Stimulated activated CD4-positive, alpha-beta T cell treated with anti-CD3 and anti-CD28 coated beads, Interleukin-15, amount 100 ng/mL, for 24 hours (primary cell): ENCODE measurements at places on chromosomes 5 and 9.

- DNase-seq = no peak
Measured at GRCh38 chr5:179276838-179277395, 68.3 kb downstream of the ADAMTS2 start.

- DNase-seq = no peak
Measured at GRCh38 chr9:134994926-134995791, 77.4 kb upstream of the FCN1 start.

- DNase-seq = no peak
Measured at GRCh38 chr9:92468206-92468605, 14.1 kb downstream of the ASPN start.

DNA sequence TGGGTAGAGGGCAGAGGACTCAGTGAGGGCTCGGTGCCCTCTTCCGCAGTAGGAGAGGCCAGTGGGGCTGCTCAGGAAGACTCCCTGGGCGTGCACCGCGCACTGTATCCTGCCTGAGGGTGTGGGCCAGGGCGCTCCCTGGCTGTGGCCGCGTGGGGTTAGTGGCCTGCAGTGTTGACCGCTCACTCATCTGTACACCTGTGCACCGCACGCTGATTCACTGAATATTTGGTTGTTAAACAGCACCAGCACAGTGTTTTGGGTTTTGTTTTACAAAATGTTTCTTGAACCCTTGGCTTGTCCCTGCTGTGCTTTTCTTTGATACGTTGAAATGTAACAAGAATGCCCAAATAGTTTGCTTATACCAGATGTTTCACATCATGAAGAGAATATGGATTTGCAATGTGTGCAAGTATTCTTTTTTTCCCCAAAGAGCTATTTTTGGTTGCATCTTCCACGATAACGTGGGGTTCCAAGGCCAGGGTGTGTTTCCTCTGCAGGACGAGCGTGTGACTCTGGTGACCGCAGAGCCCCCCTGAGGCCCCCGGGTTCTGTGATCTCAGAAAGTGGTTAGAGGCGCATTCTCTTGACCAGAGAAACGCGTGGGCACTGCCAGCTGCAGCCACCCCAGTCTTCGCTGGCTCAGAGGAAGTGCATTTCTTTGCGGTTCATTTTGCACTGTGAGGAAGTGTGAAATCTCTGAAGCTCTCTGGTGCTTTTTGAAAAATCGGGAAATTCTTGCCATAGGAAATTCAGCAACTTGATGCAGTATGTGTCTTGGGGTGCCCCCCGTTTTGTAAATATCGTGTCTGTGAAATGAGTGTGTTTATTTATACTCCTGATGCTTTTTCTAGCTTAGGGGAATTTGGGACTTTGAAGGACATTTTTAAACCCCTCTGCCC is 46.9 kb downstream of the AHRR start:
- peak; percentile 32 for DNase-seq

DNA sequence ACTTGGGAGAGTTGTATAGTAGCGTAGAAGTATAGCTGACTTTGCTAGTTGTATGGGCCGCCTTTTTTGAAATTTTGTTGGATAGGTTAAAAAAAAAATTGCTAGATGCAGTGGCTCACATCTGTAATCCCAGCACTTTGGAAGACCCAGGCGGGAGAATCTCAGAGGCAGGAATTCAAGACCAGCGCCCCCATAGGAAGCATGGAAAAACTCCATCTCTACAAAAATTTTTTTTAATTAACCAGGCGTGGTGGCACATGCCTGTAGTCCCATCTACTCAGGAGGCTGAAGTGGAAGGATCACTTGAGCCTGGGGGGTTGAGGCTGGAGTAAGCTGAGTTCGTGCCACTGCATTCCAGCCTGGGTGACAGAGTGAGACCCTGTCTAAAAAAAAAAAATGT is 59.2 kb downstream of the SMC5 start:
- no peak for DNase-seq

- no peak for DNase-seq
Measured at GRCh38 chr9:91896097-91896496, 53.9 kb downstream of the ROR2 start.

- no peak for DNase-seq
Measured at GRCh38 chr5:36521219-36521618, 85.2 kb upstream of the SLC1A3 start.

DNA sequence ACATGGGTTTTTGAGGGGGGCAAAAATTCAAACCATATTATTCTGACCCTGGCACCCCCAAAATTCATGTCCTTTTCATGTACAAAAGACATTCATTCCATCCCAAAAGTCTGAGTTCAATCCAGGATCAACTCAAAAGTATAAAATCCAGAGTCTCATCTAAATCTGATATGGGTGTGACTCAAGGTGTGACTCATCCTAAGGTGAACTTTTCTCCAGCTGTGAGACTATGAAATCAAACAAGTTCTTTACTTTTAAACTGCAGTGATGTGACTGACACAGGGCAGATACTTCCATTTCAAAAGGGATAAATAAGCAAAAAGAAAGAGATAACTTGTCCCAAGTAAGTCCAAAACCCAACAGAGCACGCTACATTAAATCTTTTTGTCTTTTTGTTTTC is 20.6 kb upstream of the CYLC2 start:
- DNase-seq = no peak

DNA sequence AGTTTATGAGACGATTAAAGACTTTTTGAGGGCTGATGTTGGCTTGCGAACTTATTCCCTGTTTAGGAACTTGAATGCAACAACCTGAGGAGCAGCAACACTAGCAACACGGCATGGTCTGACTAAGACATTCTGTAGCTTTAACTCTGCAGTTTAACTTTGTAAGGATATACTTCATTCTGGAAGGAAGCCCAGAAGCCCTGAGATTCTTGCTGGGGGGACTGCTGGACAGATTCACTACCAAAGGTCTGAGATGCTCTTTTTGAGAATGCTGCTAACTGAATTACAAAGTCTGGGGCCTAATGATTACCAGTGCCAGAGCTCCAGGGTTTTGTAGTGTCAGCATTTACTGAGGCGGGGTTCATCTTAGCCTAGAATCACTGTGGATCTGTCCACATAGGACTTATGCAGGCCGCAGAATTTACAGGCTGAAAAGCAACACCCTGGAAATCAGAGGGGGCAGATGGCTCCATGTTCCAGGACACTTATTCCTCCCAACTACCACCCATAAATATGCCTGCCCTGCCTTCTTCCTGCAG is 537.1 kb upstream of the CDH18 start:
- no peak for DNase-seq

DNA sequence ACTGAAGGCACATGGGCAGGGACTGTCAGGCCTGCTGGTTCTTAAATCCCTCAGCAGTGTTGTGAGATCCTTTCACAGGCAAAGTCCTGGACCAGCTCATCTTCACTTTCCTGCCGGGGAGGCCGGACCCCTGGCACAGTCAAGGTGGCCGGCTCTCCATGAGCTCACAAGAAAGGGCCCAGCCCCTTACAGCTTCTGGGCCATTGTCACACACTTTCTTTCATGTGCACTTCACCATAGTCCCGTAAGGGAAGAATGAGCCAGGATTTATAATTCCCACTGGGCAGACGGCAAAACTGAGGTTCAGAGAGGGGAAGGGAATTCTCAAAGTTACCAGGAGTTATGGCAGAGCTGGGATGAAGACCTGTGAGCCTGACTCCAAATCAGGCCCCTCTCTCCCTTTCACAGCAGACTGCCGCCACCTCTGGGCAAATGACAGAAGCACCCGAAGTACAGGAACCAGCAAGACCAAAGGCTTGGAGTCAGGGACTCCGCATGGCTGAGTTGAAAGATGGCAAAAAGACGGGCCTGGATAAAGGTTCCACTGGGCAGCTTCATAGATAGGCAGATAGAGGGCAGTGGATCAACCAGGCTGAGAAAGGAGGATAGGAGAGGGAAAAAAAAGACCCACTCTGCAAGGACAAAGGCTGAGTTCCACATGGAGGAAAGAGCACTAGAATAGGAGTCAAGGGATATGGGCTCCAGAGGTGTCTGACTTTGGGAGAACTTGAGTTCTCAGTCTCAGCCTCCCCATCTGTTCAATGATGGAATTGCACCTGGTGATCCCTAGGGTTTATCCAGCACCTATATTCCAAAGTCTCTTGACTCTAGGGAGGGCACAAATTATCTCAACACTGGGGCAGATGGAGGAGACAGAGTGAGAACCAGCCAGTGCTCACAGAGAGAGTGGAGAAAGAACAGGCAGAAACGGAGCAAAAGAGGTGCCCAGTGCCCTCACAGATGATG is 128.7 kb downstream of the PAX5 start:
- DNase-seq = no peak

- no peak for DNase-seq
Measured at GRCh38 chr5:59357381-59357977, 536.0 kb downstream of the PDE4D start.

GRCh38 chr9:121376214-121376830 is 6.3 kb upstream of the STOM start:
- no peak for DNase-seq

DNA sequence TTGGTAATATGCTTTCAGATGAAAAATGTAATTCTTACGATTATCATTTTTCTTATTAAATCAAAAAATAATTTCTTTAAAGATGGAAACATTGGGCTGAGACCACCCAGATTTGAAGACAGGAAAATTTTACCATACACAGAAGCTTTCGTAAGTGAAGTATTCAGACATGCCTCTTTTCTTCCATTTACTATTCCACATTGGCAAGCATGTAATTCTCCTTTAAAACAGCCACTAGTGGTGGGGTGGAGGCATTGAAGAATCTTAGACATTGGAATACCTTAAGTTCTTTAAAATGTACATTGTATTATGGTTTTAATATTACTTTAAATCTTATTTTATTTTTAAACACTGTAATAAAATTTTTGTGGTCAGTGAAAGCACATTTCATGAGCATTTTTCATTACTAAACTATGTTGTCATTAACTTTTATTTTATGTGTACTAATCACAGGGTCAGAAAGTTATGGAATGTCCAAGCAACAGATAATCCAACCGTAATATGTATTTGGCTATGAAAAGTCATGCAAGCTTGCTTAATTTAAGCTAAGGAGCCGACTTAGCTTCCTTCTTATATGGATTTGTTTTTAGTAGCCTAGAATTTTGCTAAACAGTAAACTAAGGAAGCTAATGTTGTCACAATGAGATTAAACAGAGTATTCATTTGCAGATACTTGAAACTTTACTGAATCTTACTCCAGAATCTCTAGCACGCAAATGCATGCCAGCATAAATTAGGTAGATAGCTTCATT is 97.4 kb upstream of the ALDH1A1 start:
- DNase-seq = no peak

GRCh38 chr9:124502711-124503702 is 4.2 kb downstream of the NR5A1 start:
- no peak for DNase-seq
